ENCODE measurements at places on chromosomes 11 and 22.

- no peak for DNase-seq
Measured at GRCh38 chr11:44329472-44330230, 19.7 kb upstream of the ALX4 start.

DNA sequence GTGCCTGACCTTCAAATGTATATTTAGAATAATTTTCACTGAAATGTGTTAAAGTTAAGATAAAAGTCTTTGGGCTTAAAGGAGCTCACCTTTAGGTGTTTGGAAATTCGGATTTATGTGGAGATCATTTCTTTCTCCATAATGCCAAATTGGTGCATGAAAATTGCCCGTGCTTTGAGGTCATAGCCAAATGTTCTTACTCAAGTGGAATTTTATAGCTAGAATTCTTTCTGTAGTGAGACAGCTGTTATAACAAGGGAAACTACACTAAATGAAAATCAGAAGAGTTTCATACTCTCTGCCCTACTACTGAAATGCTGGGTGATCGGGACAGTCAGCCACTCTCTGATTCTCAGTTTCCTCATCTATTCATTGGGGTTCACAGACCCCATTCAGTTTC lies 89.5 kb upstream of the DBX1 start:
- DNase-seq, result no peak

DNA sequence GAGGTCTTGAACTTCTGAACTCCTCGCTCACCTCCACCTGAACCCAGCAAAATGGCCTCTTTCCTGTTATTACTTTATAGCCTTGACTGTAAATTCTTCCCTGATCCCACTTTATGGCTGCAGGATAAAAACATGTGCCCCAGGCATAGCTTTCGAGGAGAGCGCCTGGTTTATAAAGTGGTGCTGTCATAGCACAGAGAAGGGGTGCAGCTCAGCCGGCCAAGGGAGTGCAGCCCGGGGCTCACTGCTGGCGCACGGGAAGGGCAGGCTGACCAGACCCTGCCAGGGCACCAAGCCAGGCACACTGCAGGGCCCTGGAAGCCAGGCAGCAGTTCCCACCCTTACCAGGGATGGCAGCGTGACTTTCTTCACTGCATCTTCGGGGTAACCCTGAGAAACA lies 50.9 kb downstream of the ISX start:
- DNase-seq, result no peak

GRCh38 chr11:45563810-45564209 lies 101.6 kb downstream of the CHST1 start:
- DNase-seq, result no peak

DNA sequence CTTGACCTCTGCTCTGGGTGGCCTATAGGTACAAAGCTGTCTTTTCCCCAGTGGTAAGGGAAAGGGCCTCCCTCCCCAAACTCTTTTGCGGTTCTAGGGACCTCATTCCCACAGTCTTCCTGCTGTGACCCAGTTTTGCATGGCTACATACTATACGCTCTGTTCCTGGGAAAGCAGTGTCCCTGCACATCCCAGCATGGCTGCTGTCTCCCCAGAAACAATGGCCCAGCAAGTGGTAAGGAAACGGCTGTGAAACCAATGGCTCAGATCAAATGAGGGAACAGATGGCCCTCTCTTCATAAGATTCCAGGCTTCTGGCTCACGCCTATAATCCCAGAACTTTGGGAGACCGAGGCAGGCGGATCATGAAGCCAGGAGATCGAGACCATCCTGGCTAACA lies 41.1 kb downstream of the RPL27A start:
- no peak for DNase-seq

DNA sequence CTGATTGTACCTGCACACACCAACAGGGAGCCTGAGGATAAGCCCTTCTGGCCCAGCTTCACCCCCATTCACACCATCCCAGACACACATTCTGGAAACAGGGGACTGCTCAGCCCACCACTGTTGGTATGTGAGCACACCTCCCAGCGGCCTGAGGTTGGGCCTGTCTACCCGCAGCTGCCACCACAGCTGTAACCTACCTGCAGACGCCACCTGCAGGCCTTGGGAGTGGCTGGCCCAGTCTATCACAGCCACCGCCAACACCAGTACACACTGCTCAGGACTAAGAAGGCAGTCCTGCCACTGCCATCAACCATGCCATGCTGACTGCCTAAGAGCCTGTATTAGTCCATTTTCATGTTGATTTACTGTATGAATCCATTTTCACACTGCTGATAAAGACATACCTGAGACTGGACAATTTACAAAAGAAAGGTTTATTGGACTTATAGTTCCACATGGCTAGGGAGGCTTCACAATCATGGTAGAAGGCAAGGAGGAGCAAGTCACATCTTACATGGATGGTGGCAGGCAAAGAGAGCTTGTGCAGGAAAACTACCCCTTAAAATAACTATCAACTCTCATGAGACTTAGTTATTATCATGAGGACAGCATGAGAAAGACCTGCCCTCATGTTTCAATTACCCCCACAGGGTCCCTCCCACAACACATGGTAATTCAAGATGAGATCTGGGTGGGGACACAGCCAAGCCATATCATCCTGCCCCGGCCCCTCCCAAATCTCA lies 30.6 kb downstream of the RSF1 start:
- DNase-seq, result no peak

GRCh38 chr11:79960461-79960860 lies 519.6 kb upstream of the TENM4 start:
- no peak for DNase-seq

DNA sequence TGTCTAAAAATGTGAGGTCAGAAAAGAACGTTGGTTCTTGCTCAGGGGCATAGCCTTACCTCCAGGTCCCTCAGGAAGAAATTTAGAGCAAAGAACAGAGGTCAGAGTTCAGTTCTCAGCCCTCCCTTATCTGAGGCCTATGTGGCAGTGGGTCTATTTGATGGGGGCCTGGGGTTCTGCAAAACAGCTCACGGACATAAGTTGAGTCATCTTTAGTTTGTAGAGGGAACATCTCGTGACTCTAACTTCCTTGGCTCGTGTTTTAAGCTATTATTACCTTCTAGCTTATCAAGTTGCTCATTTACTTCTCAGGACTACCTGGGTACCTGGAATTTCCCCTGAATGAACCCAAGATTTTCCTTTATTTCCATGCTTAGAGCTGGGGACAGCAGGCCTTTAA lies 91.3 kb upstream of the AMOTL1 start:
- no peak for DNase-seq

DNA sequence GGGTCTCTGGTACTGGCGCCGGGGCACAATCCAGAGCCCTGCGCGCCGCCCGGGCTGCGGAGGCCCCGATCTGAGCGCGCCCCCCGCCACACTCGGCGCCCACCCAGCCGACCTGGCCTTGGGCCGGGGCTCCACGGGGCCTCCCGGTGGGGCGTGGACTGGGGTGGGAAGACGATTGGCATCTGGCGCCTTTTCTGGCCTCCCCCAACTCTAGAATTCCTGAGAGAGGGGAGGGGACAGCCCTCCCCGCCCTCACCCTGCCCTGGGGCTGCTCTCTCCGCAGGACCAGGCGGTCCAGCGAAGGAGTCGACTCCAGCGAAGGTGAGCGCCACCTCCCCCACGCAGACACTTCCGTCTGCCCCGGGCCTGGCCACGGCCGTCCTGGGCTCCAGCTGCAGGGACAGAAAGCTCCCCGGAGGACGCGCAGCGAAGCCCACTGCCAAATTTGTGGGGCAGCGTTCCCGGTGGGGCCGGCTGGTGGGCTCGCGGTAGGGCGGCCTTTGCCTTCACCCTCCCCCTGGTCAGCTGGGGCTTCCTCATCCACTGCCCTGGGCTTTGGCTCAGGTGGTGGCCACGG lies 593 bp downstream of the SSH3 start:
- no peak for DNase-seq

DNA sequence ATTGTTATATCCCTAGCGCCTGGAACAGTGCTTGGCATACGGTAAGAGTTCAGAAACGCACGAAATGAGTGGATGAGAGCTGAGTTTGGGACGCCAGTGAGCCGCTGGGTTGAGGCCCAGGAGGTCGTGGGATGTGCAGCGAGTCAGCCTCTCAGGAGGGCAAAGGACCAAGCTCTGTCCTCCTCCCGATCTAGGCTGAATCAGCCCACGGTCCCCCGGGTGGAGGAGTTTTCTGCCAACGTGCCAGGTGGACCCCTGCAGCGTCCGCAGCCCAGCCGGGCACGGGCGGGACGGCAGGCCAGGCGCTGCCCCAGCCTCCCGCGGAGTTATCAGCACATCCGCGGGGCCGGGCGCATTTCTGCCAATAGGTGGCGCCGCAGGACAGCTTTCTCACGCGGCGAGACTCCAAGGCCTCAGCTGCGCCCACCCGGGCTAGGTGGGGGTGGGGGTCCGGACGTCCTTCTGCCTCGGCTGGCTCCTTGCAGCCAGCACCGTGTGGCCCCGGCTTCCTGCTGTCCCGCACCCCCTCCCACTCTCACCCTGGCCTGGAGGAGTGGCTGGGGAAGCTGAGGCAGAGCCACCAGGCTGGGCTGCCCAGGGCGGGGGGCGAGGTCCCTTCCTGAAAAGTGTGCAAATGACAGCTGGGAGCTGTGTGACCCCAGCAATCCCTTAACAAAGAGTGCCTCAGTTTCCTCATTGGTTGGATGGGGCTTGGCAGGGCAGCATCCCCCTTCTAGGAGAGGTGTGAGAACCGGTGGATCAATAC lies 2.2 kb upstream of the RPS19BP1 start:
- no peak for DNase-seq

DNA sequence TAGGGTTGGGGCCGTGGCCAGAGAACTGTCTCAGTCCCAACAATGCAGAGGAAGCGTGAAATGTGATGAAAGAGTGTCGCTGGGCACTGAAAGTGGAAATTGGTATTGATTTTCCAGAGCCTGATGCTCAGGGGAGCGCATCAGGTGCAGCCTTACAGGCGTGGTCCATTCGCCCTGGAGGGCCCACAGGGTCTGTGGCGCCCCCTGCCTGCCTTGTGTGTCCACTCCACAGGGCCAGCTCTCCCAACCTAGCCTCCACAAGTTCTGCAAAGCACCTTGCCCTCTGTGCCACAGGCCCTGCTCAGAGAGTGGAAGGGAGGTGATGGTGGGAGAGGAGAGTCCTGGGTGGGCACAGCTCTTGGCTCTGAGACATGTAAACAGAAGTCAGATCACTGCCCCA lies 54.9 kb upstream of the LMO1 start:
- DNase-seq, result no peak

DNA sequence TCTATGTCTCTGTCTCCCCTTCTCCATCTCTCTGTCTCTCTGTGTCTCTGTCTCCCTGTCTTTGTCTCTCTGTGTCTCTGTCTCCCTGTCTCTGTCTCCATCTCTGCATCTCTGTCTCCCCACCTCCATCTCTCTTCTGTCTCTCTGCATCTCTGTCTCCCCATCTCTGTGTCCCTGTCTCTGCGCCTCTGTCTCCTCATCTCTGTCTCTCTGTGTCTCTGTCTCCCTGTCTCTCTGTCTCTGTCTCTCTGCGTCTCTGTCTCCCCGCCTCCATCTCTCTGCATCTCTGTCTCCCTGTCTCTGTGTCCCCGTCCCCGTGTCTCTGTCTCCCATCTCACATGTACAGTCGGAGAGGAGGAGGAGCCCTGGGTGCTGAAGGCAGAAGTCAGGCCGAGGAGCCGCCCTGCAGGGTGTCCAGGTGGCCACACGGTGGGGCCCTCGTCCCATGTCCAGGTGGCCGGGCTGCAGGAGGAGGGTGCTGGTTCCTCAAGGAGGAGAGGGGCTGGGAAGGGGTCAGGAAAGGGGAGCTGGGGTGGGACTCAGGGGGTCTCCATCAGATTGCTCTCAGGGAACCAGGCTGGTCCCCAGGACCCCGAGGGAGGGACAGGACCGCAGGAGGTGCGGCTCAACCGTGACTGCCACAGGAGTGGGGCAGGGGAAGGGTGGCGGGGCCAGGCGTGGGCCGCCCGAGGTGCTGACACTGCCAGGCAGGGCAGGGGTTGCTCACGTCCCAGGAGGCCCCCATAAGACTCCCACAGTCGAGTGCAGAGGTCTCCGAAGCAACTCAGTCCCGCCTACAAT lies 25.6 kb upstream of the TH start:
- no peak for DNase-seq

DNA sequence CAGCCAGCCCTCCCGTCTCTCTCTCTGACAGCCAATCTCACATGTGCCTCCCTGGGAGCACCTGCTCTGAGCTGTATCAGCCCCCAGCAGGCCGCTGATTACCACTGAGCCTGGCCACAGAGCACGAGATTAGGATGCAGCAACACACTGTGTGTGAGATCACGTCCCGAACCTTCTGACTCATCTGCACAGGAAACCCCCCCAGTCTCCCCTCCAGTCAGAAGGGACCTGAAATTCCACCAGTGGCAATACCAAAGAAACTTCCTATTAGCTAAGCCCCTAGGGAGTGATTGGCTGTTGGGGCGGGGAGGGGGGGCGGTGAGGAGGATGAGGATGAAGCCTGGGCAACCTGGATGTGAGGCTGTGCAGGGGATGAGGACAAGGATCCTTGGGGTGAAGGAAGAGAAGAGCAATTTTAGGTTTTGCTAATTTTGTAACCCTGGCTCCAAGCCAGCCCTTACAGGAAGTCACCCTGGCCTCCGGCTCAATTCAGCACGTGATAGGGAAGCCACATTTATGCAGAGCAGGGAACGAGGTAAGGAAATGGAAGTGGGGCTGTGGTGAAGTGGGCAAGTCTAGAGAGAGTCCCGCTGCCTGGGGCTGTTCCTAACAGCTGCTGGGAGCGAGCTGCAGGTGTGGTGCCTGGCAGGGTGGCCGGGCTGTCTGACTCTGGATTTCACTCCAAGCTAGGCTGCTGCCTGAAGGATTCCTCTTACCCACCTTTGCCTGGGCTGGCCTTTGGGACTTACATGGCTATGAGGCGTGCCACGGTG lies 1.9 kb downstream of the SLC43A3 start:
- no peak for DNase-seq

DNA sequence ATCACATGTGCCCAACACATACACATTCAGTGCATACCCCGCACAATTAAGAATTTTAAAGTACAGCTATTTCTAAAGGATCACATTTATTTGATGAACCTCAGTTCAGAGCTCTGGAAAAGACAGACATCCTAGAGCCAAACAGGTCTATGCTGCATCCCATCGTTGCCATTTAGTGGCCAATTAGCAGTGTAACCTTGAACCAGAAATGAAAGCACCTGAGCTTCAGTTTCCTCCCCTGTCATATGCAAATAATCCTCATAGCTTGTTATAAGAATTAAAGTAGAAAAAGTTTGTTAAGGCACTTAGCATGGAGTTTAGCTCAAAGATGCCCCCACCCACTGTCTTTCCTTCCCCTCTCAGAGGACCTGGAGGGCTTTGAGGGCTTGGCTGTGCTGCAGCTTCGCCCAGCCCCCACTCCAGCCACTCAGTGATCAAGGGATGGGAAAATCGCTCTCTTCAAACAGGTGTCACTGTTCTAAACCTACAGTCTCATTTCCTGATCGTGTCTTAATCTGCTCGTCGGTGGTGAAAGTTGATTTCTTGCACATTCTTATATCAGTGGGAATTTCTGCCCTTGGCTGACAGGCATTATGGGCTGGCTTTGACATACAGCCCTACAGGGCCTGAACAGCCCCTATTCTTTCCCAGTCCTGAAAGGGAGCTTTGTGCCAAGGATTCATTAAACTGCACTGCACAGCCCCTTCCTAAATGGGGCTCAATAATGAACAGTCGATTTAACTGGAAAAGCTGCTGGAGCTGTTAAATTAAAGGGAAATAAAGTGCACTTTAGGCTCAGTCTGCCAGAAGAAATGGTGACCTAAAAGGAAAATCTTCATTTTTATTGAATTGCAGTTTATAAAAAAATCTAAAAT lies 23.3 kb upstream of the FAM181B start:
- DNase-seq, result peak; percentile 84

- no peak for DNase-seq
Measured at GRCh38 chr11:69726481-69726880, 22.7 kb upstream of the FGF19 start.
